Endothelial cell of umbilical vein (primary cell): ENCODE measurements at places on chromosomes 6 and 20. TPM values are rescaled to one million over a fixed set of nuclear protein-coding genes. Genes with fewer than 3 reads are reported as not detected.

HLA-DPB1 gene
- 2.3 and 19.1 TPM in 2 replicates for total RNA-seq

SLC22A7 gene
- total RNA-seq = not detected in 2 replicates

DNA sequence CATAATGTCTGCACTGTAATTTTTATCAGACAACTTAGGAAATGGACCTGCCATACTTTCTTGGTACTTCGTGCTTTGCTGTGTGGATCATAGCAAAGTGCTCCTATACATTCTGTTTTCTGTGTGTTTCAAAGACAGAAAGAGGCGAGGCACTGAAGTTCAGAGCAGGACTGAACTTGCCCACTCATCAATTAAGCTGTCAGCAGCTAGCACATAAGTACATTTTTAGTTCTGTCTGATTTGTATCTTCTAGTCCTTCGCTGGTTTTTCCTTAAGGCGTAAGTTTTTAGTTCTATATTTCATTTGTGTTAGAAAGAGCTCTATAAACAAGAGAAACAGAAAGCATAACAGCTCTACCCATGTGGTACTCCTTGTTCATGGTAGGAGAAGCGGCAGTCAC, 42.1 kb downstream of the MAP3K4 start:
- H3K27ac ChIP-seq = no peak overlapping the region
- no peaks in the 10 kb centered on the region for H3K36me3 ChIP-seq
- H3K4me3 ChIP-seq = no peak overlapping the region
- DNase-seq = no peak
- no peaks in the 10 kb centered on the region for H3K27me3 ChIP-seq

DNA sequence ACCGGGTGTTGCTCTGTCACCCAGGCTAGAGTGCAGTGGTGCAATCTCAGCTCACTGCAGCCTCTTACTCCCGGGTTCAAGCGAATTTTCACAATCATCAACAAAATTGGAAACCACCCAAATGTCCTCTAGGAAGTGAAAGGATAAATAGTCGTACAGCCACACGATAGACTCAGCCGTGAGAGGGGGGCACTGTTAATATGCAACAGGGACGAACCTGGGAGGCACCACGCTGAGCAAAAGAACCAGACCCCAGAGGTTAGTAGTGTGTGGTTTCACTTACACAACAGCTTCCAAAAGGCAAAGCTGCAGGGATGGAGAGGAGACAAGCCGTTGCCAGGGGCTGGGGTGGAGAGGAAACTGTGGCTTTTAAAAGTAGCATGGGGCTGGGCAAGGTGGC, 30.1 kb upstream of the NTSR1 start:
- no peaks in the 10 kb centered on the region for H3K4me1 ChIP-seq
- DNase-seq = no peak
- H3K36me3 ChIP-seq = no peaks in the 10 kb centered on the region
- peaks cover 2% of the 10 kb centered on the region for H3K27me3 ChIP-seq

DNA sequence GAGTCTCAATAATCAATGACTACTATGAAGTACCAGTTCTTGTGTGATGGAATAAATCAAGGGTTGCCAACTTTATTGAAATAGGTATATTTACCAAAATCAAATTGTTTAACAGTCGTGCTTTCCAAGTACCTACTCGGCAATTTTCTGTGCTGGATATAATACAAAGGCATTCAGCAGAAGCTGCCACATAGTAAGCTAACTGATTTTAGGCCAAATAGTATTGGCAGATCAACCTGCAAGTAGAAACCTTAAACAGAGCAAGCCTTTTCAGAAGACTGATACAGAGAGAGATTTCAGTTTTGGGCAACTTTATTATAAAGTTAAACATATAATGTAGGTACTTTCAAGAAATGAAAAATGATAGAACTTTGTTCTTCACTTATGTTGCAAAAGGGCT, 174.6 kb downstream of the ASCC3 start:
- no peaks in the 10 kb centered on the region for H3K36me3 ChIP-seq
- no peaks in the 10 kb centered on the region for H3K27me3 ChIP-seq
- no peak for DNase-seq
- H3K27ac ChIP-seq = no peak overlapping the region
- no peak overlapping the region for H3K4me3 ChIP-seq

DNA sequence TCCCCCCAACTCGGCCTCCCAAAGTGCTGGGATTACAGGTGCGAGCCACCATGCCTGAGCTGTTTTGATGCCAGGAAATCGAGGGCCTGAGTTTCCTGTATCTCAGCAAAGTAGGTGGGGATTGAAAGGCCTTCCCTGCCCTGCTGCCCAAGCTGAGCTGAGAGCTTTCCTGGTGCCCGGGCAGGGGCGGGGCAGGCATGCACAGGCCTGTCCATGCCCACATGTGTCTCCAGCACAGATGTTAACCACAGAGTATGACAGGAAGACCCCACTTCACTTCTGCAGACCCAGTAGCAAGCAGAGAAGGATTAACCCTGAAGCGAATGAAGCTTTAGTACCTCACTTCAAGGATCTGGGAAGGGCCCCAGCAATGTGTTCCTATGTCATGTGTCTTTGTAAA, 66.0 kb downstream of the GPR6 start:
- no peak overlapping the region for H3K4me3 ChIP-seq
- DNase-seq = no peak
- H3K27me3 ChIP-seq = peaks cover 10% of the 10 kb centered on the region
- no peaks in the 10 kb centered on the region for H3K36me3 ChIP-seq
- no peaks in the 10 kb centered on the region for H3K4me1 ChIP-seq
